Skin of body (tissue), 3 donors: ENCODE measurements at places on chromosomes 4 and X. TPM values are rescaled to one million over a fixed set of nuclear protein-coding genes. Genes with fewer than 3 reads are reported as not detected.

- DNase-seq, result no peak
Observed at GRCh38 chrX:153065389-153065788, 6.9 kb upstream of the PNMA6A start.

GRCh38 chrX:132292793-132293192 lies 73.5 kb upstream of the RAP2C start:
- no peak for DNase-seq

DNA sequence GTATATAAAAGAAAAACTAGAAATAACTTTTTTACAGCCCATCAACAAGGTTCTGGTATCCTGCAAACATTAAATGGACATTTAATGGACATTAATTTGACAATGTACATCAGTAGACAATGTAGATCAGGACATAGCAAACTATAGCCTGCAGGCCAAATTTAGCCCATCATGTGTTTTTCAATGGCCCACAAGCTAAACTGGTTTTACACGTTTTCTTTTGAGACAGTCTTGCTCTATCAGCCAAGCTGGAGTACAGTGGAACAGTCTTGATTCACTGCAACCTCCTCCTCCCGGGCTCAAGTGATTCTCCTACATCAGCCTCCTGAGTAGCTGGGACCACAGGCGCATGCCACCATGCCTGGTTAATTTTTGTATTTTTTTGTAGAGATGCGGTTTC lies 7.2 kb downstream of the ZNF630 start:
- DNase-seq, result no peak

GRCh38 chrX:107736781-107737531 lies 38.6 kb downstream of the TSC22D3 start:
- DNase-seq, result no peak

- no peak for DNase-seq
Observed at GRCh38 chrX:11759172-11759460, 1.1 kb downstream of the MSL3 start.

DNA sequence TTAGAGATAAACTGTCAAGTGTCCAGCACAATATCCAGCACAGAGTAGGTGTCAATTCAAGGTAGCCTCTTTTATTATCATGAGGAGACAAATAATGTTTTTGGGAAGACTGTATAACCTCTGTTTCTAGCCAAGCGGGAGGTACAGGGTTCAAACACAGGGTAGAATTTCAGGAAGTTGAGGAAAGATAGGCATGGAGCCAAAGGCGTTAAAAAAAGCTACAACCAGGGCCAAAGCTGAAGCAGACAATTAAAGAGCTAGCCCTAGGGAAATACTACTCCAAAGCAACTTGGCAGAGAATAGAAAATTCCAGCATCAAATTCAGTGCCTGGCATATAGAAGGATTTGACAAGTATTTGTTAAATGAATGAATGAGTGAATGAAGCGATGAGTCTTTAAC lies 40.0 kb upstream of the CASK start:
- DNase-seq, result no peak

DNA sequence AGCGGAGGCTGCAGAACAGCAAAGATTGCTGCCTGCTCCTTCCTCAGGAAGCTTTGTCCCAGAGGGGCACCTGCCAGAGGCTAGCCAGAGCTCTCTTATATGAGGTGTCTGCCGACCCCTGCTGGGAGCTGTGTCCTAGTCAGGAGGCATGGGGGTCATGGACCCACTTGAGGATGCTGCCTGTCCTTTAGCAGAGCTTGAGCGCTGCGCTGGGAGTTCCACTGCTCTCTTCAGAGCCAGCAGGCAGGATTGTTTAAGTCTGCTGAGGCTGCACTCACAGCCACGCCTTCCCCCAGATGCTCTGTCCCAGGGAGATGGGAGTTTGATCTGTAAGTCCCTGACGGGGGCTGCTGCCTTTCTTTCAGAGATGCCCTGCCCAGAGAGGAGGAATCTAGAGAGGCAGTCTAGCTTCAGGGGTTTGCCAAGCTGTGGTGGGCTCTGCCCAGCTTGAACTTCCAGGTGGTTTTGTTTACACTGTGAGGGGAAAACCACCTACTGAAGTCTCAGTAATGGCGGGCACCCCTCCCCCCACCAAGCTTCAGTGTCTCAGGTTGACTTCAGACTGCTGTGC lies 10.9 kb downstream of the DCK start:
- DNase-seq, result no peak

PFKFB1 gene
- total RNA-seq, result 3.3 TPM

KLB gene
- 6.4 TPM for total RNA-seq

RIPPLY1 gene
- not detected for total RNA-seq

PPEF1 gene
- total RNA-seq, result 1.3 TPM

FRAS1 gene
- 15.2 TPM for total RNA-seq

MAP9 gene
- 7.1 TPM for total RNA-seq

XK gene
- total RNA-seq, result 5.9 TPM

NEUROG2 gene
- total RNA-seq, result not detected

CLNK gene
- total RNA-seq, result 0.10 TPM

NAA11 gene
- not detected for total RNA-seq
